ENCODE measurements at places on chromosomes 13 and 19.
A peak's percentile ranks its signal among the peaks of the same experiment; 100 is the strongest.

DNA sequence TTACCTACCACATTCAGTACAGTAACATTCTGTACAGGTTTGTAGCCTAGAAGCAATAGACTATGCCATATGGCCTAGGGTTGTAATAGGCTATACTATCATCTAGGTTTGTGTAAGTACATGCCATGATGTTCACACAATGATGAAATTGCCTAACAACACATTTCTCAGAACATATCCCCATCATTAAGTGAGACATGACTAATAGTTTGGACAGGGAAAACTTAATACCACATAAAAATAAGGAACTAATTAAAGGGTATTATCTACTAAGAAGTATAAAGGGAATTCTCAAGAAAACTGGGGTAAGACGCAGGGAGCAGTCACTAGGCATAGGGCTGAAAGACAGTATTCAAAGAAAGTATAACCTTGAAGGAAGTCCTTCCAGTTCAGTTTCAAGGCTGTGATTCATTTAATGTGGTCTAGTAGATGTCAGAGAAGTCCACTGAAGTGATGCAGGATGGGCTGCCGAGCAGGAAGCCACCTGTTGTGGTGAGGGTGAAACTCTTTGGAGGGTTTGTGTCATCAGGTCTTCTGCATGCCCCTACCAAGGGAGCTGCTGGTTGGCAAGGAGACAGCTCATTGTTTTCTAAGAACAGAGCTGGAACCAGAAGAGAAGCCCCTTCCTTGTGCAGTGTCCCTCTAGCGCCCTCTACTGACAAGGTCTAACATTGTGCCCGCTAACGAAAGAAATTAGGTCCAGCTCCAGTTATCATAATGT, 122.9 kb downstream of the OLFM4 start:
- DNase-seq, result peak; percentile 52

DNA sequence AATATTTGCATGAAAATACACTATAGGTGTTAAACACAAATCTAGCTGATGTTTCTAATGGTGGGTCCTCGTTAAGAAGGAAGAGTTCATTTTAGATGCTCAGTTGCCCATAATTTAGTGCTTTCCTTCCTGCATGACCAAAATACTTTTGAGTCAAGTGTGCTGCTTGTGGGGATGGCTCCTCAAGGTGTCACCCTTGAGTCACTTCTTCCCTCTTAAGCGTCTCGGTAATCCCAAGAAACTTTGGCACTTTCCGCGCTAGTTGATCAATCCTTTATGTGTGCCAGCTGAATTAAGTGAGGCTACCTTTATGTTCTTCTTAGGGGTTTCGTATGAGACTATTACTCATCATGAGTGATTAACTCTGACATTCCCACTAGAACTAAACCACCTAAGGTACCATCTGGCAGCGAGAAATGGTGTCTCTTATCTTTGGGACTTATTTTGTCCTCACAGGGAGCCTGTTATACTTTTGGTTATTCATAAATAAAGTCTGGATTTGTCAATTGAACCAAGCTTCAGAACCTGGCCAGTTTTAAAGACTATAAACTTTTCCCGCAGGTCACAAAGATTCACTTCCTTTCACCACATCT, 106.8 kb downstream of the NHLRC3 start:
- peak; percentile 17 for DNase-seq

DNA sequence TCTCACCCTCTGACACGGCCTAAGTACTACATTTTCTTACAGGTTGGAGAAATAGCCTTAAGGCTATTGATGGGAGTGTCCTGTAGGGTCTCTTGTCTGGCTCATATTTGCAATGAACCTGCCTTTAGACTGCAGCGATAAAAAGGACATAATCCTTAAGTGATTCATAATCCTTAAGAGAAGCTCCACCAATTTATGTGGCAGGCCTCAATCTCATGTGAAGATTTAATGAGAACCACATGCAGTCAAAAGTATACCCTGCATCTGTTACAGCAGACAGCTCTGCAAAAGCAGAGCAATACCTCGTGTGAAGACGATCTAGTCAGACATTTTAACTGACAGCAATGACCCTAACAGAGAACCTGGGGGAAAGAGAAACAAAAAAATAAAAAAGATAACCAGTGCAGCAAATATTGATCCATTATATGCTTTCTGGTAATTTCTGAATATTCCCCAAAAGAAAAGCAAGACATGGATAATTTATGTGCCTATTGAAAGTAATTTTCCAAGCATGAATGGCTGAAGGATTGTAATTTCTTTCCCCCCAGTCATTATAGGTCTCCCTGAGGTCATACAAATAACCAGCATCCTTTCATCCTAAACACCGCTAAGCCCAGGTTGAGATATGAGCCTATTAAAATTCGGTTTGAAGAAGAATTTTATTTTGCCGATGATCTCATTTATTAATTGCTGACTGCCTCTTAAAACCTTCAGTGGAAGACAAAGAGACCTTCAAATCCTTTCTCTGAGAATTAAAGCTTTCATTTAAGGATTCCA, 321.8 kb upstream of the NBEA start:
- no peak for DNase-seq

DNA sequence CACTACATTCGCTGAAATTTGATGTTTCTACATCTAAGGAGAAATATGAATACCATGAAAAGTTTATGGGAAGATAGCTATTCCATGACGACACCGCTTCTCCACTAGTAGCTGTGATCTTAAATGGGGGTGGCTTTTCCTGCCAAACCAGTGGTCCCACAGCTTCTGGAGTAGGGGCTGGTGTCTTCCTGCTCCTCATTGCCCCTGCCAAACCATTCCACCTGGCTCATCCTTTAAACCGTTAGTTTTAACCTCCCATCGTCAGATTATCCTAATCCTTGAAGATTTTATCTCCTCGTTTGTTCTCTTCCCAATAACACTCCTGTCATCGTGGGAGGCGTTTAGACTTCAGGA, 568 bp upstream of the ZNF230 start:
- no peak for DNase-seq

- peak; percentile 23 for DNase-seq
Measured at GRCh38 chr19:771332-771785, 20.4 kb downstream of the MISP start.
